KG1 (cell line): ENCODE measurements at places on chromosomes 16 and 17.

GRCh38 chr16:85916141-85916890, 17.4 kb downstream of the IRF8 start:
- DNase-seq: no peak

DNA sequence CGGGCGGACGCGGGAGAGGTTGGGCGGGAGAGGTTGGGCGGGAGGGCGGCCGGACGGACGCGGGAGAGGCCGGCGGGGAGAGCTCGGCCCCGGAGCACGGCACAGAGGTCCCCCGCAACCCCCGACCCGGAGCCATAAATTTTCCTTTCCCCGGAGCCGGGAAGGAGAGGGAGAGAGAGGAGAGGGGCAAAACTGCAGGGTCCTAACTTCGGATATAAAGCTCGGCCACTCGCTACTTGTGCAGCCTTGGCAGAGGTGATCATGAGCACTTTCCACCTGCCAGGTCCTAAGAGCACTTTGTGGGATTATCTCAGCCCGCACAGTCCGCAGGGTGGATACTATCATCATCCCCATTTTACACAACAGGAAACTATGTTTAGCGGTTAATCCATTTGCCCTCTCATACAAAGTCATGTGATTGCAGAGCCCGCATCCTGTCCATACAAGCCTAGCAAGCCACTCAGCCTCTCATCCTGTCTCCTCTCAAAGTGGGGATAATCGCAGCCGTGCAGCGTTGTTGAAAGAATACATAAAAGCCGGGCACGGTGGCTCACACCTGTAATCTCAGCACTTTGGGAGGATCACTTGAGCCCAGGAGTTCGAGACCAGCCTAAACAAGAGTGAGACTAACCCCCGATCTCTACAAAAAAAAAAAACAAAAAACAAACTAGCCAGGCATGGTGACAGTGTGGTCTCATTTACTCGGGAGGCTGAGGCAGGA, 780 bp upstream of the DCAKD start:
- peak; percentile 60 for DNase-seq

DNA sequence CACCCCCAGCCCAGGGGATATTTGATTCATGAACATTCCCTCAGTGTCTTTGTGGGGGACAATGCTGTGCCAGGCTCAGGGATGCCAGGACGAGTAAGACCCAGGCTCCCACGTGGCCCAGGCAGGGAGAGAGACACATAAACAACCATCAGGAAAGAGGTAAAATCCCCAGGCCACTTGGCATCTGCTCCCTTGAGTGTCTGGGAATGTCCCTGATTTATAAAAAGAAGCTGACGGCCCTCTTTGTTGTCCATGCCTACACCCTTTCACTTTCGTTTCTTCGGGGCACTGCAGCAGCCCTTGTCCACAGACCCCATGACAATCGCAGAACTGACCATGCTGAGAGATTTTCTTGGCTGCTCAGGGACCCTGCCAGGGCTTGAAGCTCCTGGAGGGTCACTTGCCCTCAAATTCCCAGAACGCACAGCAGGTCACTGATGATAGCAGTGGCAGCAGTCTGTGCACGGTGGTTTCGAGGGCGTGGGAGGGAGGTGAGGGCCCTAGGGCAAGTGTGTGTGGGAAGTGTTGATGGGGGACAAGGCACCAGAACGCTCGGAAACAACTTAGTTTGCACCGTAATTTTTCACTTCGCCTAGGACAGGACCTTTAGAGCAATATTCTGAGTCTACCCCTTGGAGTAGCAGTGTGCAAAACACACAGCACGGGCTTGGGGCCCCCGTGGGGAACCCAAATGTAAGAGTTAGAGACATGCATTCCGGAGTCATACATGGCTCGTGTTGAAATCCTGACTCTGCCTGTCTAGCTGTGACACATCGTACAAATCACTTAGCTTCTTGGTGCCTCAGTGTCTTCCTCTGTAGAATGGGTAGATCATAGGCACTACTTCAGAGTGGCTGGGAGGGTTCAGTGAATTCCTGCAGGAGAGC, 4.7 kb downstream of the NOD2 start:
- DNase-seq: no peak

- no peak for DNase-seq
These were observed 19.5 kb downstream of the ATP2A3 start for GRCh38 chr17:3944485-3945388.

GRCh38 chr16:72876221-72876620, 171.7 kb downstream of the ZFHX3 start:
- DNase-seq: peak; percentile 32

DNA sequence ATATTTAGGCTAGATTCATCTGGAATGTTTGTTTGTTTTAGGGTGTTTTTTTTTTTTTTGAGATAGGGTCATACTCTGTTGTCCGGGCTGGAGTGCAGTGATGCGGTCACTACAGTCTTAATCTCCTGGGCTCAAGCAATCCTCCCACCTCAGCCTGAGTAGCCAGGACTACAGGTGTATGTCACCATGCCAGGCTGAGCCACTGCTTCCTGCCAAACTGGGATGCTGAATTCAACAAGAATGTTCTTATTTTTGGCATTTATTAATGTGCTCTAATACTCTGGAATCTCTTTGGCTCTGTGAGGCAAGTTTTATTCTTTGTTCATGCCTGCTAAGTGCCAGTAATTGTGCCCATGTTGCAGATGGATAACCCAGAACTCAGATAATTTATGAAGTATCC, 21.5 kb downstream of the SP2 start:
- no peak for DNase-seq

- DNase-seq: no peak
These were observed 19.8 kb upstream of the MAPK3 start for GRCh38 chr16:30142672-30143346.

GRCh38 chr17:78125976-78126894, 2.3 kb downstream of the TMC6 start:
- no peak for DNase-seq

DNA sequence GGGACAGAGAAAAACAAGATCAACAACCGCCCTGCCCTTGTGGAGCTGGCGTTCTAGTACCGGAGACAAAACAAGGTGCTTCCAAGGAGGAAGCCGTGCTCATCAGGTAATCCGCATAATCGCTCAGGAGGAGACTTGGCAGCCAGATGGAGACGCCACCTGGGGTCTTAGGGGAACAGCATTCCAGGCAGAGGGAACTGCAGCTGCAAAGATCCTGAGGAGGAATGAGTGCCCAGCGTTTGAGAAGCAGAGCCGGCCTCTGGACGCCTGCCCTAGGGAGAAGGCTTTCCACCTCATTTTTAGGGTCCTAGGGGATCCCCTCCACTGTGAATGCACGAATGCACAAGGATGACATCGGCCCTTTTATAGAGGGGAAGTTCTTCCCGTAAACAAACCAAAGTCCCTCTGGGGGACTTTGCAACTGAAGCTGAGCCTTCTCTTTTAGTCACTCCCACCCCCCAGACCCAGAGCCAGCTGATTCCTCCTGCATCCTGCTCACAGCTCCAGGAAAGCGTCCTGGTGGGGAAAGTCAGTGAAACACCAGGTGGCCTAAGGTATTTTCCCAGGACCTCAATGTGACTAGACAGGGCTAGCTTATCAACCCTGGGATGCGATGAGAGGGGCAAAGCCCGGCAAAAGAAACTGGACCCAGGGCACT, 13.2 kb upstream of the MPRIP start:
- DNase-seq: no peak

GRCh38 chr17:83171661-83172060, 92.3 kb downstream of the METRNL start:
- no peak for DNase-seq
